ENCODE measurements at places on chromosomes 13 and 19.

DNA sequence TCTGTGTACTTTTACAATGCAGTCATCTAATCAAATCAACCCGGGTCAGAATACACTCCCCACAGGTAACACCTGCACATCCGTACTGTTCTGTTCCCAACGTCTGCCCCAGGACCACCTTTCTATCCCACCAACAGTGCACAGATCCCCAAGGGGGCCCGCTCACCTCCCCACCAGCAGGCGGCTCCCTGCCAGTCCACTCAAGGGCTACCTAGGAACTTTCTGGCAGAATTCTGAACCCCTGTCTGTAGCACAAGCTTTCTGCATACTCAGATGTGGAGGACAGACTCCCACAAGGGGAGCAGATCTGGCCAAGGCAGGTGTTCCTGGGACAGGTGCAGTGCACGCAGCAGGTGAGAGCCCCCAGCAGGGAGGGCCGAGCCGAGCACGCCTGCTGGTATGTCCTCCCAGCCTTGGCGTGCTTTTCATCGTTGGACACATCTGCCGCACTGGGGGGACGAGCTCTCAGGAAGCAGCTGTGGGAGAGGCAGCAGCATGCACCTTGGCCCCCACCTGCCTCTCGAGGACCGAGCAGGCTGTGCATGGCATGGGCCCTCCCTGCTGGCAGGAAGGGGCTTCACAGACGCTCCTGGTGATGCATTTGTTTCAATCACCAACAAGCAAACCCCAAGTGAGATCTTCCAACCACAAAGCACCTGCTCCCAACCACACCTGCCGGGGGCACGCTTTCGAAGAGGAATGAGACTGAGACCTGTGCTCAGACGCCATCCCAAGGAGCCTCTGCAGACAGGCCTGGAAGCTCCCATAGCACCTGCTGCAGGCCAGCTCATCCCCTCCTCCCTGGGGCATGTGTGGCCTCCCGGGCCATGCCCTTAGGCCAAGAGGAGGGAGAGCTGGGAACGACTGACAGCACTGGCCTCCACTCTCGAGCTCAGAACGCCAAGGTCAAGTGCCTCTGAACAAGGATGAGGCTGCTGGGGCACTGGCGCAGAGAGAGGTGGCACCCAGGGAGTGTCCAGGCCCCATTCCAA is 35.9 kb downstream of the RAB20 start:
- no peak for DNase-seq

DNA sequence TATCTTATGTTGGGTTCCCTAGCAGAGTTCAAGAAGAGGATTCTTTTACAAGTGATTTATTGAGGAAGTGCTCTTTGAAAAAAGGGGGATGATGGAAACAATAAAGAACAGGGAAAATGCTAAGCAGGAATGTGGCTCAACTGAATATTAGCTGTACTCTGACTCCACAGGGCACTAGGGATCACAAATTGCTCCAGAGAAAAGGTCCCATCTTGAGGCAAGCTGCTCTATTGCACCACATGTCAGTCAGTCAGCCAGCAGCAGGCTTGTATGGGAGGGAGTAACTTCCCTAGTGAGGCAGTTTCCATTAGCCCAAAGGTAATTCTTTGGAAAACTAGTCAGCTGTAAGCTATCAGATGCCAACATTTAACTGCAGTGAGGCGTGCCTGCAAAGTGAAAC is 73.3 kb upstream of the FNDC3A start:
- no peak for DNase-seq

GRCh38 chr13:106734198-106734597 is 166.3 kb upstream of the ARGLU1 start:
- DNase-seq, result no peak

DNA sequence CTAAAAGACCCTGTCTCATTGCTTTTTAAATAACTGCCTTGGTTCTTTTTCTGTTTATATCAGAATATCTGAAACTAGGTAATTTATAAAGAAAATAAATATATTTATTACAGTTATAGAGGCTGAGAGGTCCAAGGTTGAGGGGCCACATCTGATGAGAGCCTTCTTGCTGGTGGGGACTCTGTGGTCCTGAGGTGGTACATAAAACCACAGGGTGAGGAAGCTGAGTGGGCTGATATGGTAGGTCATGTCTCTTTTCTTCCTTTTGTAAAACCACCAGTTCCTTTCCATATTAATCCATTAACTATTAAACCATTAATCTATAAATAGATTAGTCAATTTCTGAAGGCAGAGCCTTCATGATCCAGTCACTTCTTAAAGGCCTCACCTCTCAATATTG is 109.5 kb upstream of the SPRY2 start:
- no peak for DNase-seq

GRCh38 chr13:75830842-75831241 is 194.7 kb downstream of the LMO7 start:
- DNase-seq, result no peak

- peak; percentile 77 for DNase-seq
Measured at GRCh38 chr19:1045247-1045603, 5.3 kb downstream of the ABCA7 start.

DNA sequence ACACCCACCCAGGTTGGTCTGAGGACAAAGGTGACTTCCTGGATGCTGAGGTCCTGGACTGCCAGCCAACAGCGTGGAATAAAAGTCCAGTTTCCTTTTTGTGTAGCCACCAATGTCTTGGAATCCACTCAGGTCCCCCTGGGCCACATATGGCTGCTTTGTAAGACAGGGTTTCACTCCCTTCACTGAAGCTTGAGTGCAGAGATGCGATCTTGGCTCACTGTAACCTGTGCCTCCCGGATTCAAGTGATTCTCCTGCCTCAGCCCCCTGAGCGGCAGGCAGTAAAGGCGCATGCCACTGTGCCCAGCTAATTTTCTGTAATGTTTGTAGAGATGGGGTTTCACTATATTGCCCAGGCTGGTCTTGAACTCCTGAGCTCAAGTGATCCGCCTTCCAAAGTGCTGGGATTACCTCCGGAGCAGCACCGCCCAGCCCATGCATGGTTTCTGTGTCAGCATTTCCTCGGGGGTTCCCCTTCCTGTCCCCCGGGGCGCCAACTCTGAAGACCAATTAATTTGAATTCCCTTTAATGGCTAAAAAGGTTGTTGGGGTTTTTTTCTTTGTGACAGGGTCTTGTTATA is 17.5 kb downstream of the KANK2 start:
- no peak for DNase-seq

GRCh38 chr13:44220948-44221347 is 152.7 kb upstream of the SERP2 start:
- no peak for DNase-seq

- DNase-seq, result no peak
Measured at GRCh38 chr13:98500963-98501421, 75.9 kb downstream of the STK24 start.

GRCh38 chr13:95411428-95412040 is 110.3 kb upstream of the ABCC4 start:
- no peak for DNase-seq

DNA sequence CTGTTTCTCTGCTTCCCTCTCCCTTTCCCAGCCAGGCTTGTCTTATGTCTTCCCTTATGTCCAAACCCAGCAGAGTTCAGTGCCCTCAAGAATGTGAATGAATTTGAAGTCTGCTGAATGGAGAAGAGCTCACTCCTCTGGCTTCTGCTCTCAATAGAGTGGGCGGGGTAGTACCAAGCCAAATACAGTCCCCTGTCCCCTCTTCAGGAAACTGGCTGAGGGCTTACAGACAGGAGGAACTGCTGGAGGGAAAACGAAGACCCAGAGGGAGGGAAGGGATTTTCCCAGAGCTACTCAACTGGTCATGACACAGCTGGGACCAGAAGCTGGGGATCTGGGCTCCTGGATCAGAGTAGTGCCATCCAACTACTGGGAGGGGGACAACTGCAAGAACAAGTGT is 32.9 kb upstream of the POU2F2 start:
- no peak for DNase-seq

DNA sequence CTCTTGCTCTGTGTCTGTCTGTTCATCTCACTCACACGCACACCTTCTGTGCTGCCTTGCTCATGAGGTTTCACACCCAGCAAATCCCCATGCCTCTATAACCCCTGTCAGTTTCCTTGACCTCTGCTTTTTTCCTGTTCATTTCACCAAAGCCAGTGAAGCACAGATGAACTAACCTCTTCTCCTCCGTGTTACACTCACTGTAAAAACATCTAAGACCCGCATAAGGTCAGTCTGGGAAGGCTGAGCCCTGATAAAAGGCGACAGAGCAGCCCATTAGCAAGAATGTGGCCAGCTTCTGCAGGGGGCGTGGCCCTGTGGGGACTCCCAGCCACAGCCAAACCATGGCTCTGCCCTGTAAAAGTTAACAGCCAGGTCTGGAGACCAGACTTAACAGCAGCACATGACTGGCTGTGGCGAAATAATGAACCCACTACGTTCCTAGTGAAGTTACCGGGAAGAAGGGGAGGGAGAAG is 42.8 kb upstream of the NPAS1 start:
- DNase-seq, result no peak

- no peak for DNase-seq
Measured at GRCh38 chr13:95360464-95361097, 59.3 kb upstream of the ABCC4 start.

DNA sequence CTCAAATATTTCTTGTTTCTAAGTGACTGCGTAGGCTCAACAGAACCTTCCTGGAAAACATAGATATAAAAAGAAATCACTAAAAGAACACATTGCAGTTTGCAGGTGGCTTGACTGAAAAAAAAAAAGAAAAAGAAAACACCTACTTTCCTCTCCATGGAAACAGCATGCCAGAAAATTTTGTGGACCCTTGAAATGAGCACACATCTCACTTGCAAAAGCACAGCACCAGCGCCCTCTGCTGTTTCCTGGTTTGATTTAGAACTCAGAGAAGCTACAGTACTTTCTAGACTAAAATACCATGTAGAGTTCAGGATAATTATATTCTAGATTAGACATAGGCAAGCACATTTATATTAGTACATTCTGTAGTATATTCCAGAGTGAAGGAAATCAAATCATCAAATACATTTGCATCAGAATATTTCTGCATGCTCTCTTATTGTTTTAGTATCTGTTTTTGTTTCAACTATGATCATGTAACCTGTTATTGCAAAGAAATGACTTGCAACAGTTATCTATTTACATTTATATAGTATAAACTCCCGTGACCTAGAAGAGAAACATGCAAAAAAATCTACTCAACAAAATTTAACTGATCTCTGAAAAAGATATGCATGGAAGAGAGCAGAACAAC is 22.3 kb upstream of the XPO4 start:
- DNase-seq, result peak; percentile 35

GRCh38 chr19:46970815-46971214 is 48.8 kb upstream of the NPAS1 start:
- DNase-seq, result no peak

DNA sequence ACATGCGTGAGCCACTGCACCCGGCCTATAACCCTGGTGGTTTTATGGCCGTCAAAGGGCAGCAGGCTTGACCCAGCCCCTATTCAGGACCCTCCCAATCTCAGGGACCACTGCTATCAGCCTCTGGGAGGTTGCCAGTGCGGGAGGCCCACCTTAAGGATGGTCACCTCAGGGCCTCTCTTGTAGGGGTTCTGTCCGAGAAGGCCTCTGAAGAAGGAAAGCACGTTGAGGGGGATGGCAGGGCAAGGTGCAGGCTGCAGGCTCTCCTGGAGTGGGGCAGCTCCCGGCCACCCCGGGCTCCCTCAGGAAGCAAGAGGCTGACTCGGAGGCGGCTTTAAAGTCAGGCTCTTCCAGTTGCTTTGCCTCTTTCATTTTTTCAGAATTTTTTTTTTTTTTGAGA is 6.0 kb upstream of the GRTP1 start:
- no peak for DNase-seq

DNA sequence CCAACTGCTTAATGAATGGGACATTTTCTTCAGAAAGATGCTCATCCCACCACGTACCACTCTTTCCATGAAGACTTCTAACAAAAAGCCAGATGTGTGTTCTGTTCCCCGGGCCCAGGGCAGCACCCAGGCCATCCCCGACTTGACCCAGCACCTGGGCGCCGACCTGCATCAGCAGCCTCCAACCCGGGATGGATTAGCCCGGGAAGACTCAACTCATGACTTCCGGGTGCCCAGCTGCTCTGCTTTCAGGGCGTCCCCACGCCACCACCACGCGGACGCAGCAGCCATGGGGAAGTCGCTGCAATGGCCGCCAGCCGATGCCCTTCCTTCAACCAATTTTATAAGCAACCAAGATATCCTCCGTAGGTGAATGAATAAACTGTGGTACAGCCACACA is 123.8 kb upstream of the TUBA3C start:
- DNase-seq, result no peak

GRCh38 chr13:26914624-26915023 is 154.0 kb upstream of the GPR12 start:
- no peak for DNase-seq

- DNase-seq, result no peak
Measured at GRCh38 chr19:42174188-42174587, 41.9 kb upstream of the POU2F2 start.

- DNase-seq, result no peak
Measured at GRCh38 chr13:66362485-66362884, 867.7 kb downstream of the PCDH9 start.

DNA sequence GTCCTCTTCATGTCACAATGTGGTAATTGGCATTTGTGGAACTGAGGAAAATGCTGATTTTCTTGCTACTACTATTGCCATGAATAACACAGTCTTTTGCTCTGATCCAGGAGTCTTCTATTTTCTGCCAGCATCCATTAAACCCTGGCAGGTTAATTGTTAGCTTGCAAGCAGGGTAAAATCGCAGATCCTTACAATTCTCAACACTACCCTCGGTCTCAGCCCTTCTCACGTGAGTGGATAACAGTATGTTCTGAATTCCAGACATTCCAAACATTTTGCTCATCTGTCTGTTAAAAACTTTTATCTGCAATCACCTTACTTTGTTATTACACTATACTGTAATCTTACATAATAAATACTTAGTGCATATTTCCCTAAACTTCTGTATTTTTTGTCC is 251.3 kb upstream of the ATXN8OS start:
- DNase-seq, result no peak

- DNase-seq, result no peak
Measured at GRCh38 chr19:19742773-19743172, 9.9 kb upstream of the ZNF14 start.

GRCh38 chr13:43880926-43881325 is 1.2 kb downstream of the LACC1 start:
- DNase-seq, result no peak

DNA sequence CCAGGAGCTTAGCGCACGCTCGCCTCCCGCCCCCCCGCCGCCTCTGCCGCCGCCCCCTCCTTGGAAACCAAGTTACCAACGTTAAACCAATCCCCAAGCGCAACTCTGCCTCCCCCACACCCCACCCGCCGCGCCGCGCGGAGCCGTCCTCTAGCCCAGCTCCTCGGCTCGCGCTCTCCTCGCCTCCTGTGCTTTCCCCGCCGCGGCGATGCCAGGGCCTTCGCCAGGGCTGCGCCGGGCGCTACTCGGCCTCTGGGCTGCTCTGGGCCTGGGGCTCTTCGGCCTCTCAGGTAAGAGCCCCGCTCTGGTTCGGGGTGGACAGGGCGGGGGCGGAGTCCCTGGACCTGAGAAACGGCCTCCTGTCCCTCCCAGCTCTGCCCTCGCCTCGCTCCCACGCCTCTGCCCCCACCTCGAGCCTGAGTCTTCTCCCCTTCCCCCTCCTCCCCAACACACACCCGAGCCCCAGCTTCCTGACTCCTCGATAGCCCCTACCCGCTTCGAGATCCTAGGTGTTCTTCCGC is at the start of gene ICAM5:
ICAM5 (plus strand) TSS at position 117 of the 521 bp plus-strand sequence; CDS start at position 209, 92 bp downstream.
- no peak for DNase-seq

All from activated T-cell treated with anti-CD3 and anti-CD28 coated beads for 48 hours (primary cell).